Activated T-cell treated with anti-CD3 and anti-CD28 coated beads for 48 hours (primary cell): ENCODE measurements at places on chromosomes 12 and 14.

- DNase-seq: no peak
These were observed 10.6 kb downstream of the GPR33 start for GRCh38 chr14:31477248-31477647.

DNA sequence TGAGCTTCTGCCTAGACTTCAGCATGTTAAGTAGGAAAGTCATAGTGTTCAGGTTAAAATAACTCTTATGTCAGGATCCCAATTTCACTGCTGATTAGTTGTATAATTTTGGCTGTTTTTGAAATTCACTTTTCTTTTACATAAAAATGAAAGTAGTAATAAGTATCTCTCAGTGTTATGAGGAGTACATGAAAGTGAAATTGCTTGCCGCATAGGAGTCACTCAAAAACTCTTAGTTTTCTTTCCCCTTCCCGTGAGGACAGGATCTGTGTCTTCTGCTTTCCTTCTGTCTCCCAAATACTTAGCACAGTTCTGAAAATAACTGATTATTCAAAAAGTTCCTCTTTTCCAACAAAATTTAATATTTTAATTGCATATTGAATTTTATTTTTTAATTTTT is 100.5 kb downstream of the SLC38A4 start:
- no peak for DNase-seq

DNA sequence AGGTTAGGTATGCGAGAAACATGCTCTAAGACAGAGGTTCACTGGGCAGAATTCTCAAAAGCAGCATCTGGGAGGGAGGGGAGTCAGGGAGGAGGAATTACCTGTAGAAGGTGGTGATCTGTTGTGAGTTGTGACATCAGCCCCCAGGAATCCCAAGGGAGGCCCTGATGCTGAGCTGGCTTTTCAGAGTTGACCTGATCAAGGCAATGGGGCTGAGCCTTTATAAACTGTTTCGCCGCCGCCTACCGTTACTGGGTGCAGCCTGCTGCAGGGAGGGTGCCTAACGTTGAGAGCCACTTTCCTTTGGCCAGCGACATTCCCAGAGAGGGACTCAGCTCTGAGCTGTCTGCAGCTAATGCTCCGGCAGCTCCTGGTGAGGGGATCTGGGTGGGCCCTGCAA is 257.9 kb upstream of the TMEM132C start:
- DNase-seq: no peak

GRCh38 chr12:5317556-5317955 is 114.4 kb upstream of the NTF3 start:
- no peak for DNase-seq
